ENCODE measurements at places on chromosomes 6 and 20. TPM values are rescaled to one million over a fixed set of nuclear protein-coding genes. Genes with fewer than 3 reads are reported as not detected.

The EBF4 gene
- 4.1 TPM for total RNA-seq

The TP53INP2 gene
- 36.9 TPM for total RNA-seq

The AARS2 gene
- 12.4 TPM for total RNA-seq

The IRAK1BP1 gene
- 2.5 TPM for total RNA-seq

The ADGRF1 gene
- total RNA-seq, result 0.82 TPM

The AFG1L gene
- total RNA-seq, result 3.7 TPM

The PPP1R3G gene
- 1.4 TPM for total RNA-seq

The RPS6KA2 gene
- 249 TPM for total RNA-seq
